ENCODE measurements at places on chromosomes 12 and 14.
A peak's percentile ranks its signal among the peaks of the same experiment; 100 is the strongest.

DNA sequence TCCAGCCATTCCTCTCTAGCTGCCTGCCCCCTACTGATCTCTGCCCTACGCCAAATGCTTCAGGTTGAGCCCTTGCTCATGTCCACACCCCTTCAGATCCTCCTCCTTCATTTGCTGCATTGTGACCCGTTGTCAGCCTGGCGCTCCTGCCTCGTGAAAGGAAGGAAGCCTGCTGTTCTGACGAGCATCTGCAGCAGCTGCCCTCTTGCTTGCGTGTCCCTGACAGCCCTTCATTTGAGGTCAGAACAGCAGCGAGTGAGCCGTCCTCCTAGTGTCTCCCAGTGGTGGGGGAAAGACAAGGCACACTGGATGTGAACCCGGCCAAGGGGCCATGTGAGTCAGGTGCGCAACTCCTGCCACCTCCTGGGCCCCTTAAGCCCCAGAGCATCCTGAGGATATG is 3.0 kb upstream of the PIANP start:
- no peak for DNase-seq

GRCh38 chr14:91400696-91401095 is 16.9 kb downstream of the CCDC88C start:
- no peak for DNase-seq

DNA sequence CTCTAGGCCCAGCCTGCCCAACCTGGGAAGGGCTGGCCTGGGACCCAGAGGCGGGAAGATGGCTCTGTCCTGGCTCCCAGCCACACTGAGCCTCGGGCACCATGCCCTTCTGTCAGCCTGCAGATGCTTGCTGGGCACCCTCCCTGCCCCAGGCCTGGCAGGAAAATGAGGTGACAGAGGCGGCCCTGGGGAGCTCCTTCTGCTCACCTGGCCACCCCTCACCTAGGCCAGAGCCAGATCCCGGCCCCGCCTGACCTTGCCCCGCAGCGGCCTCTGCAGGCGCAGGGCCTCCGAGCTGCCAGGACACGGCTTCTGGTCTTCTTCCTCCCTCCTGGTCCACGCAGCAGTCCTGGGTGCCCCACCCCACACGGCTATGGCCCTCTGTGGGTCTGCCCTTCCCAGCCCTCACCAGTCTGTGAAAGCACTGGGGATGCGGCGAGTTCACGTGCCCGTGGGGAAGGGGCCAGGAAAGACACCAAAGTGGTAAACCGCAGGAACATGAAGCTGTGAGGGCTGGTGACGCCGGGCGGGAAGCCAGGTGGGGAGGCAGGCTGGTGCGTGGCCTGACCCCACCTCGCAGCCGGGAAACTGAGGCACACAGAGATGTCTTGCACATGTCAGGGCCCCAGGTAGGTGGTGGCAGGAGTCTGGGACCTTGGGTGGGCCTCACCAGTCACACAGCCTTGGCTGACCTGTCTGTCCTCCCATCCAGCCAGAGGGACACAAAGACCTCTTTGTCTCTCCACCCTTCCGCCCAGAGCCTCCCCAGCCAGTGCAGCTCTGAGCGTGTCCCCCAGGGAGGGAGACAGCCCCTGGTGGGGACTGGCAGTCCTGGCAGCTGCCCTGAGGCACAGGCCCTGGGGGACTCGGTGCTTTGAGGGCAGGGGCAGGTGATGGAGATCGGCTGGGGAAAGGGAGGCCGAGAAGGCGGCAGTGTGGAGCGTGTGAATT is 12.8 kb downstream of the BAG5 start:
- DNase-seq = peak; percentile 66

GRCh38 chr12:119020406-119021360 is 39.3 kb downstream of the SRRM4 start:
- no peak for DNase-seq

- no peak for DNase-seq
Measured at GRCh38 chr12:112063273-112063672, 45.3 kb downstream of the NAA25 start.

DNA sequence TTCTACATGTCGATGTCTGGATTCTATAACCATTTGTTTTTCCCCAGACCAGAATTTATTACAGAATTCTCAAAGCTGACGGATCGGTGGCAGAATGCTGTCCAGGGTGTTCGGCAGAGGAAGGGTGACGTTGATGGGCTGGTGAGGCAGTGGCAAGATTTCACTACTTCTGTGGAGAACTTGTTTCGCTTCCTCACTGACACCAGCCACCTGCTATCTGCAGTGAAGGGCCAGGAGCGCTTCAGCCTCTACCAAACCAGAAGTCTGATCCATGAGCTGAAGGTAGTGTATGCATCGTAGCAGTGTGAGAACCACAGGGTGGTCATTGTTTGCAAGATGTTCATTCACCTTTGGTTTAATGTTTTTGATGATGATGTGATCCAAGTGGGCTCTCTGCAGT is 124.0 kb downstream of the ESR2 start:
- no peak for DNase-seq

- DNase-seq = no peak
Measured at GRCh38 chr12:132229193-132229760, 85.0 kb downstream of the NOC4L start.

DNA sequence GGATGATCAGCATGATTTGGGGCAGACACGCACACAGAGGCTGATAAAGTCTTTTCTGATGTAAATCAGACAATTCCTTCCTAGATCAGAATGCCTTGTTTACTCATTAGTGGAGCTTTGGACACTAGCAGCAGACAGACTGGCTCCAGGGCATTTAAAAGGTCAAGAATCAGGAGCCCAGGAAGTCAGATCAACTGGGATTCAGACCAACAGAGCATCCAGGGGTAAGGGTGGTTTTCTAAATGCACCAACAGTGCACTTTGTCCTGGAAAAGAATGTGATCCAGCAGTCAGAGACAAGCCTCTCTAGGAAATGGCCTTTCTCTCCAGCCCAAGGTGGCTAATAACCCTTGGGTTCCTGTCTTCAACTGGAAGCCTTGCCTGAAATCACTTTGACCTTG is 405.3 kb downstream of the MED13L start:
- no peak for DNase-seq

GRCh38 chr14:100684154-100684553 is 42.5 kb upstream of the DLK1 start:
- DNase-seq = no peak

DNA sequence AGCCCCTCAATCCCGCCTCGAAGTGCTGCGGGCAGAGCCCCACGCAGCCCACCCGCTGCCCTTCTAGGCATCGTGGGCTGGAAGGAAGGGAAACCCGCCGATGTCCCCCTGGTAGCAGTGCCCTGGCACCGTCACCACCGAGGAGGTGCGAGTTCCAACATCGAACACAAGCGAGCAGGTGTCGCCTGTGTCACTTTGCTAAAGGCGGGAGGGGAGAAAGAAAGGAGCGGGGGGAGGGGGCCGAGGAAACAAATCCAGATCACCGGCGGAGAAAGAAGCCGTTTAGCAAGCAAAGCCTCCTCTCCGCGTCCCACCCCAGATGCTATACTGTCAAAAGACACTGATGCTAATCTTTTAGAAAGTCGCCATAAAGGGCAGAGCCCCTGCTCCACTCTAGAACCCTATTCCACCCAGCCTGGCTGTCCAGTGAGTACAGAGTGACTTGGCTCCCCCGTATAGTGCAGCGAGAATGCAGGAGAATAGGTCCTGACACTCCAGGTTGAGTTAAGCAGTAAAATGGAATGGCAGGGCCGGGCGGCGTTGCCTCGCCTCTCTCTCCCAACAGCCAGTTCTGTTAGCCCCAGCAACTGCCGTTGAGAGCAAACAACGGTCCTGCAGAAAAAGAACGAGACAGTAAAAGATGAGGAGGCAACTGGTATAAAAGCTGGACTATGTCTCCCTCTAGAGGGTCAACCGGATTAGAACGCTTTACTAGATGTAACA is 67.9 kb upstream of the USP15 start:
- peak; percentile 46 for DNase-seq

GRCh38 chr14:61894452-61895077 is 132.3 kb downstream of the SNAPC1 start:
- DNase-seq = peak; percentile 78

- no peak for DNase-seq
Measured at GRCh38 chr14:68749487-68750475, 43.1 kb downstream of the ZFP36L1 start.

GRCh38 chr12:81332054-81332453 is 254.2 kb downstream of the ACSS3 start:
- DNase-seq = no peak

- DNase-seq = no peak
Measured at GRCh38 chr12:27344246-27344645, 11.6 kb downstream of the BMAL2 start.

GRCh38 chr12:25415004-25415403 is 138.1 kb downstream of the LMNTD1 start:
- DNase-seq = no peak

GRCh38 chr14:96168581-96168980 is 36.1 kb upstream of the BDKRB2 start:
- no peak for DNase-seq

DNA sequence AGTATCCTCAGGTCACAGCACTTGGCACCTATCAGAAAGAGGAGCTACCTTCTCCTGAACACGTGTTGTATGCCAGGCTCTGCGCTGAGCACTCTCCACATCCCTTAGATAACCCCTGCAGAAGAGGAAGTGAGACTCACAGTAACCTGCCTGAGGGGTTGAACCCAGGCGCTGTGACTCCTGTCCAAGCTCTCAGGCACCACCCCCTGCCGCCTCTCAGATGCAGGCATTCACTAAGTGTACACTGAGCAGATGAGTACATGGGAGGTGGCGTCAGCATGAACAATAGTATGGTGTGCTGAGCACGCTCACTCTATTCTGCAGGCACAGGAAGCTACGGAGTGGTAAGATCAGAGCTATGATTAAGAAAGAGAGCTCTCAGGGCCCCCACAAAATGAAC is 21.0 kb upstream of the RIC8B start:
- DNase-seq = peak; percentile 42

DNA sequence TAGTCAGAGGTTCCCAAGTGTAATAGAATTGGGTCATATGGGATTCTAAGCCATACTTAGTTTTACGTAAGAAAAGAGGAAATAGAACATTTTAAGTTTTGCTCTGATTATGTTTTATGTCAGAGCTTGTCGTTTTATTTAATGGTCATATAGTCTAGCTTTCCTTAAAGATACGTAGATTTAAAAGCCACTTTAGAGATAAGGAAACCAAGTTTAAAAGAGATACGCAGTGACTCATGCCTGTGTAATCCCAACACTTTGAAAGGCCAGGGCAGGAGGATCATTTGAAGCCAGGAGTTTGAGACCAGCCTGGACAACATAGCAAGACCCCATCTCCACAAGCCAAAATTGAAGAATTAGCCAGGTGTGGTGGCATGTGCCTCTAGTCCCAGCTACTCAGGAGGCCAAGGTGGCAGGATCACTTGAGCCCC is 19.5 kb downstream of the MAPK1IP1L start:
- DNase-seq = no peak

DNA sequence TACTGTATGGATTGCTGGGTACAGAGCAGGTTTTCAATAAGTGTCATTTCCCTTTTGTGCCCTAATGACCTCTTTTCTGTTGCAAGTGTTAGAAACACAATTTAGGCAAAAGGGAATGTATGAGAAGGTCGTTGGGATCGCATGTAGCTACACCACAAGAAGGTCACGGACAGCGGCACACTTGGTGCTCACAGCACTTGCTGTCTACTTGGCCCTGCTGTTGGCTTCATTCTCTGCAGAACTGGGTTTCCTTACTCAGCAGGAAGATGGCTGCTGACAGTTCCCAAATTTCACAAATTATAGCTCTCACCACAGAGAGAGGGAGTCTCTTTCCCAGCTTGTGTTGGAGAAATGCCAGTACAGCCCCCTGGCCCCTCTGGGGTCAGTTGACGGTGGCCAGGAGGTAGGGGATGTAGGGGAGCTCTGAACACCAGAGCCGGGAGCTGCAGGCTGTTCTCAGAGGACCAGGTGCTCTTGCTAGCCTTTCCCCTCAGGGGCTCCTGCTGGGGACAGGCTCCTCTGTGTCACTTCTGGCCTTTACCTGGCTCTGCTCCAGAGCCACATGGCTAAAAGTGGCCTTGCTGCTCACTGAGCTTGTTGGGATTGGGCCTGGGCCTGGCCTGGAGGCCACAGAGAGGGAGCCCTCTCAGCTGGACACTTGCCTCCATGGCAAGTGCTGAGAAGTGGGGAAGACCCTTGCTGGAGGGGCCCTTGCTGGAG is 50.9 kb upstream of the BCL7A start:
- no peak for DNase-seq

- DNase-seq = no peak
Measured at GRCh38 chr12:50047693-50048250, 9.6 kb upstream of the ASIC1 start.

- no peak for DNase-seq
Measured at GRCh38 chr12:92123780-92124688, 21.6 kb downstream of the BTG1 start.

DNA sequence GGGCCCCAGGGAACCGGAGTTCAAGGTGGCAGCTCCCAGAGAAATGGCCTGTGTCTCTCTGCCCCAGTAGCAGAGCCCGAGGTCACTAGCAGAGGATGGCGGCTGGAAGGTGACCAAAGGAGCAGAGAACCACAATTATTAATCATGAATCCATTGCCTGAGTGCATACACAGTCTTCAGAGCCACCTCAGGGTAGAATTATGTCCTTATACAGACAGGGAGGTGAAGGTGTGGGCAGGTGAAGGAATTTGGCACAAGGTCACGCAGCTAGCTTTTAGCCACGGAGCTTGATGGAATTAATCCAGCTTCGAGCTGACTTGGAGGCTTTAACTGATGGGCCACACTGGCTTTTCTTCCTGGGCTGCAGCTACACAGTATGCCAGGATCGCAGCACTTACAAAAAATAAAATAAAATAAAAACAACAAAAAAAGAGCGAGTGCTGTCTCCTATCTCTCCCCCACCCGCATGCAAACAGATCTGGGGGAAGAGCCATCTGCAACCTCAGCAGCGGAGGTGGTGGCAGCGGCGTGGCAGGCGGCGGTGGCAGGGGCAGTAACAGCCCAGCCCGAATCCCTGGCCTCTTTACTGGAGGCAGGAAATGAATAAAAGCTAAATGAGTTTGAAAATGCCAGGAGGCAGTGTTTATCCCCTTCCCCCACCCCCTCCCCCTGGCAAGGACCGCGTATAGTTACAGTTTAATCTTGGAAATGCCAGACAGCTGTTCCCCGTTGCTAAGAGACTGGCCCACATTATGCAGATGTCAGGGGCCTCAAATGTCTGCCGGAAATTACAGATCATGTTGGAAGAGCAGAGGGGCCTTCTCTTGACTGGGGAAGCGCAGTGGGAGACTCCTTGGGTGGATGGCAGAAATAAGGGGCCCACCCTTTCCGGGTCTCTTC is 93.5 kb downstream of the LRRC74A start:
- DNase-seq = peak; percentile 88

- no peak for DNase-seq
Measured at GRCh38 chr12:130136509-130137039, 25.7 kb upstream of the FZD10 start.

DNA sequence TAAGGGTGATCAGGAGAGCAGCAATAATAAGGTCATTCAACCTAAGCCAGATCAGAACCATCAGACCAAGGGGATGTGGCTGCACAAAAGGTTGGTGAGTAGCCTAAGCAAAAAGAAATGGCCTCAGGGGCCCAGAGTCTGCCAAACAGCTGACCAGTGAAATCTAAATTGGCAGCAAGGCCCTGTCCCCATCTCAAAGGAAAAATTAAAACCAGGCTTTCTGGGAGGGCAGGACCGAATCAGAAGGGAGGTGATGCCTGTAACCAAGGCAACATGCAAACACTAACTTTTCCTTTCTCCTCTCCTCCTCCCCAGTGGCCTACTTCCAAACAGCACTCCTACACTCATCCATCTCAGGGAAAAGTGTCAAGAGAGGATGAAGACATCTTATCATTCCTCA is 256.4 kb downstream of the NUAK1 start:
- DNase-seq = no peak
